ENCODE measurements at places on chromosomes 16 and 17.

DNA sequence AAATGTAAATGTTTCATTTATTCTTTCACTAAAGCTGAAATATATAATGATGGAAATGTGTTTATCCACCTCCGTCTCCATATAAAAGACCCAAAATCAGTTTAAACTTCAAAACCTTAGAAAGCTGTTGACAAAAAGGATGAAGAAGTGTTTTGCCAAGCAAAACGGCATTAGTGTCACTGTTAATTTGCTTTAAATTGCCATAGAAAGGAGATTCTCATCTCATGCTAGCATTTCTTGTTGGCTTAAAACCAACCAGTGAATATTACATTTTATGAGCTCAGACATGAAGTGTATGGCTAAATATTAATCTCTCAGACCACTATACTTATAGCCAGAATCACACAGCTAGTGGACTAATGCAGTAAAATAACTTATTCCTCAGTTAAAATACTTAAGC is 398.8 kb downstream of the KIF2B start:
- no peak for DNase-seq

GRCh38 chr16:78929841-78930240 is 670.7 kb downstream of the MAF start:
- DNase-seq = no peak

GRCh38 chr16:6498858-6499257 is 833.8 kb upstream of the RBFOX1 start:
- DNase-seq = no peak

DNA sequence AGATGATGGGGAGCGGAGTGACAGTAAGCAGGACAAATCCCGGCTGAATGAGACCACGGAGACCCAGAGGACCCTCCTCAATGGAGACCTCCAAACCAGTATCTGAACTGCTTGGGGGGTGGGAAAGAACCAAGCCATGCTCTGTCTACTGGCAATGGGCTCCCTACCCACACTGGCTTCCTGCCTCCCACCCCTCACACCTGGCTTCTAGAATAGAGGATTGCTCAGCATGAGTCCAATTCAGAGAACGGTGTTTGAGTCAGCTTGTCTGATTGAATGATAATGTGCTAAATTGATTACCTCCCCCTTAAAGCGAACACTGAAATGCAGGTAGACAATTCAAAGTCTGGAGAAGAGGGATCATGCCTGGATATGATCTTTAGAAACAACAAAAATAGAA is 5.5 kb downstream of the SSTR2 start:
- DNase-seq = no peak

- no peak for DNase-seq
These were observed 40.1 kb upstream of the RGS9 start for GRCh38 chr17:65097110-65097509.

GRCh38 chr17:6240001-6240400 is 169.8 kb downstream of the WSCD1 start:
- no peak for DNase-seq

DNA sequence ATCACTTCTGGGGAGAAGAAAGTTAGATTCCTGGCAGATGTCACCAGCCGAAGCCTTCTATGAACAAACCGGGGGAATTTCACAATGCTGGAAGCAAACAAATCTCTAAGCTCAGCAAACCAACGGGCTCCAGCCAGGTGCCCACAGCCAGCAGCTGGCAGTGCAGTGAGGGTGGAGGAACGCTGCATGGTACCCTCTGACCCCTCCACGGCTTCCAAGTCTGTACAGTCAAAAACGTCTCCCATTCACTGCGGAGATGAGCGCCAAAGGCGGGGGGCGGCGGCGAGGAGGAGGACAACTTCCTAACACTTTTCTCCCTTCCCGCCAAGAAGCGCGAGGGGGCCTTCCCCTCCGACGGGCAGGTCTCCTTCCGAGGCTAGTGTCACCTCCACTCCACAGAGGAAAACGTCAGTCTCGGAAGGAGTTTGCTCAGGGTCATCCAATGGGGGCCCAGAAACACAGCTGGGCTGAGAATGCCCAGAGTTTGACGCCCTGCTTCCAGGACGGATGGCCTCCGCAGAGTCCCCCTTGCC is 924 bp downstream of the ZNF598 start:
- DNase-seq = no peak

GRCh38 chr17:79192503-79193351 is 118.1 kb downstream of the ENGASE start:
- DNase-seq = peak; percentile 11

GRCh38 chr17:74239172-74239571 is 25.8 kb downstream of the TTYH2 start:
- DNase-seq = no peak

DNA sequence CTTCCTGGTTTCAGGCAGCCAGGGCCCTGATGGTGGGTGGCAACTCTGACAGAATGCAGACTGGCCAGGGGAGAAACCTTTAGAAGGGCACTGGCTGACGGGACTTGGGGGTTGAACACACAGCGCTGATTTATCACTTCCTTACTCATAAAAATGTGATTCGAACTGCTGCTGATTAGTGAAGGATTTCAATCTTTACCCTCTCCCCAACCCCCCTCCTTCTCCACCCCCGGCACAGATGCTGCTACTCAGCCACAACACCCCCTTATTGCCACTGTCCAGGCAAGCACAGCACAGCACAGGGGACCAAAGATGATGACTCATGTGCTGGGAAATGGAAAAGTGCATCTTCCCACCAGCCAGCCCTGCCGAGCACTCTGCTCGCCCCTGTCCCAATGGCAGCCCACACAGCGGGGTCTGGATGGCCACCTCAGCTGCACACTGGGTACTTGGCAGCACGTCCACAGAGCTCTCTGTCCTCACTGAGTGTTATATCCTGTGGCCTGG is 70.1 kb downstream of the SMG6 start:
- peak; percentile 88 for DNase-seq

DNA sequence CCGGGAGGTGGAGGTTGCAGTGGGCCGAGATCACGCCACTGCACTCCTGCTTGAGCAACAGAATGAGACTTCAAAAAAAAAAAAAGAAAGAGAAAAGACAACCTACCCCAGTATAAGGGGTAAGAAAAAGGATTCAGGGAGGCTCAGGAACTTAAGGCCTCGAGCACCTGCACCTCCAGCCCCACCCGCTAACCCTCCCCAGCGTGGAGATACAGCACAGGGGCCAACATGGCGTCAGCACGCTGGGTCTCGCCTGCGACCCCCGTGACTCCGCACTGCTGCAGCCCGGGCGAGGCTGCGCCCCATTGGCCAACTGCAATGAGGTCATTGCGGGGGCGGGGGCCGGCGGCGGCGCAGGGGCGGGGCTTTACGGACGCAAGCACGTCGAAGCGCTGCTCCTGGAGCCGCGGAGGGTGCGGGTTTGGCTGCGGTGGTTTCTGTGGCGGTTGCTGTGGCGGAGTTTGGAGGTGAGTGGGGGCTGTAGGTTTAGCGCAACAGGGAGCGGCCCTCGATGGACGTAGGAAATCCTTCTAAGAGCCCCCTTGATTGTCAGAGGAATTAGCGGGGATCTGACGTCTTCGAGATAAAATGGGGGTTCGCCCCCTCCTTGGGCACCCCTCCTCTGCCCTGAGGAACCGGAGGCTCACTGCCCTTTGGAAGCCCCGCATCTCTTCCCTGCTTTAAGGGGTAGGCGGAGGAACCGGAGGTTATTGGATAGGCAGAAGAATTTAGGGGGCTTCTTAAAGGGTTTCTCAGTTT is at the start of gene ATP6V0A1:
TSS of gene ATP6V0A1 (plus strand) at position 382 of the 759 bp plus-strand sequence. CDS start 2,017 bp downstream, outside the sequence.
- DNase-seq = peak; percentile 88

DNA sequence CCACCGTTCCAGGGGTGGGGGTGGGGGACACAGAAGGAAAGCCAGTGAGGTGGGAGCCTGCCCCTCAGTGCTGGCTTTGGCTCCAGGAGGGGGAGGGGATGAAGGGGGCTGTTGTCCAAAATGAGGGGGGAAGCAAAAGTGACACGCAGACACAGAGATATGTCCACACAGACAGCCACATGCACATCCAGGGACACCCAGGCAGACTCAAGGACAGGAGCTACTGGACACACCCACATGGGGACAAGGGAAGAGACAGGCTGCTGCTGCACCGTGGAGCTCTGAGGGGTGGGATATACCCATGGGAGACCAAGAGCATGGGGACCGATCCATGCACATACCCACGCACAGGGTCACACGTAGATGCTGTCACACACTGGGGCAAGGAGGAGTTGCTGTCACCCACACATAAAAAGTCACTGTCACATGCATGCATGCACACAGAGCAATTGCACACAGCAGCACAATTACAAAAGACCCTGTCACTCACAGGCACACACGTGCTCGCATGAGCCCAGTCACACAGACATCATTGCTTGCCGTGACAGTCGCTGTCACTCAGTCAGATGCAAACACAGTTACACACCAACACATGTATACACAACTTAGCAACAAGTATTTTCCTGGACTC is 1.3 kb downstream of the THRA start:
- DNase-seq = no peak

DNA sequence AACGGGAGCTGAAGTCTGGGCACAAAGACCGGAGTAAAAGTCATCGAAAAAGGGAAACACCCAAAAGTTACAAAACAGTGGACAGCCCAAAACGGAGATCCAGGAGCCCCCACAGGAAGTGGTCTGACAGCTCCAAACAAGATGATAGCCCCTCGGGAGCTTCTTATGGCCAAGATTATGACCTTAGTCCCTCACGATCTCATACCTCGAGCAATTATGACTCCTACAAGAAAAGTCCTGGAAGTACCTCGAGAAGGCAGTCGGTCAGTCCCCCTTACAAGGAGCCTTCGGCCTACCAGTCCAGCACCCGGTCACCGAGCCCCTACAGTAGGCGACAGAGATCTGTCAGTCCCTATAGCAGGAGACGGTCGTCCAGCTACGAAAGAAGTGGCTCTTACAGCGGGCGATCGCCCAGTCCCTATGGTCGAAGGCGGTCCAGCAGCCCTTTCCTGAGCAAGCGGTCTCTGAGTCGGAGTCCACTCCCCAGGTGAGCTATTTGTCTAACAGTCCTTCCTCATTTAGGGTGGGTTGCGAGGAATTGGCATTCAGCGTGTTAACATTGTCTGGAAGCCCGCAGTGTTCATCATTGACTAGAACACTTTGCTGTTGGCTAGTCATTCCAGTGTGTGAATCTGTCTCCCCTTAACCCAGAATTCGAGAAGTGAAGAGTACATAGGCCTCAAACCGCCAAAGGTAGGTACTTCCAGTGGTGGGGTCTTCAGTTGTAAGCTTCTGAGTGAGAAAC is 1.5 kb downstream of the CDK12 start:
- DNase-seq = no peak

GRCh38 chr17:61477204-61477834 is 25.1 kb downstream of the TBX4 start:
- no peak for DNase-seq

DNA sequence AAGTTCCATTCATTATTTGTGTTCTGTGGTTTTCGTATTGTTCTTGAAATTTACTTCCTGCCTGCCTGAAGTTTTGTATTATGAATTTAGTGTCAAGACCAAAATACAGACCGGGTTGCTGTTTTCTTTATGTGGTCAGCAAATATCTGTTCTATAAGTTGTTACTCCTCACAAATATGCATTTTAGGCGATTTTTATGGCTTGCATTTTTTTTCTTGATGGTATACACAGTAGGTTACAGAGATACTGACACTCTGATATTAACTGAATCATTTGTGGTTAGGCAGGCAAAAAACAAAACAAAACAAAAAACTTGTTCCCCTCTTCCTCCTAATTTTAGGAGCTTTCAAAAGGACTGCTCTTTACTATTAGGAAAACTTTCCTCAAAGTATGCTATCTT is 52.6 kb downstream of the BCAS3 start:
- no peak for DNase-seq

GRCh38 chr17:35849469-35850348 is 19.0 kb downstream of the HEATR9 start:
- DNase-seq = peak; percentile 75

GRCh38 chr16:75624921-75625334 is 1.8 kb upstream of the ADAT1 start:
- no peak for DNase-seq

- DNase-seq = peak; percentile 34
These were observed 4.8 kb upstream of the MT2A start for GRCh38 chr16:56603589-56603988.

GRCh38 chr16:2981899-2982250 is 1.6 kb upstream of the PKMYT1 start:
- DNase-seq = no peak

GRCh38 chr16:66587881-66588600 is 8.8 kb downstream of the CMTM2 start:
- DNase-seq = no peak

GRCh38 chr16:89618109-89618998 is 4.9 kb downstream of the DPEP1 start:
- no peak for DNase-seq

- peak; percentile 62 for DNase-seq
These were observed 19.7 kb downstream of the CDC42EP4 start for GRCh38 chr17:73292031-73292531.

DNA sequence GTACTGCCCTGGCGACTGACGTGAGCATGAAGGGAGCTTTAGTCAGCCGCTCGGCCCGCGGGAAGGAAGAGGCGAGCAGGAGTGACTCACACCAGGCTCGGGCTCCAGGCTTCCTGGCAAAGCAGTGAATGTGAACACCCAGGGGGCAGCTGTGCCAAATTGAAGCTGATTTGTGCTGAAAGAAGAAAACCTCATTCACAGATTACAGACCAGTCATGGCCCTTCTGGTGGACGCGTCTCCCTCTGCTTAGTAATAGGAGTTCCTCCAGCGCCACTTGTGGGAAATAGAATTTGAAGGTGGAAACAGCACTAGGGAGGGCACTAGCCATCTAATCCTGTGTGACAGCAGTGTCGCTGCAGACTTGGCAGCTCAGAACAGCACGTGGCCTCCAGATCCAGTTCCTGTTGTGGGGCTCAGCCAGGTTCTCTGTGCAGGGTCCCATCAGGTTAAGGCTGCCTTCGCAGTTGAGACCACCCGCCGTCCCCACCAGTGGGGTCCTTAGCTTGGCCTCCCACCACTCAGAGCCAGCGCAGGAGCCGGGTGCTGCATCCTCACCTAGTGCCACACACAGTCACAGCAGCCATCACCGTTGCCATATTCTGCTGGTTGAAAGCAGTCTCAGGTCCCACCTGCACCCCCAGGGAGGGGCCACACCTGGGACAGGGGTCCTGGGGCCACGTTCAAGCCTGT is 164.5 kb upstream of the CHMP6 start:
- DNase-seq = peak; percentile 97

DNA sequence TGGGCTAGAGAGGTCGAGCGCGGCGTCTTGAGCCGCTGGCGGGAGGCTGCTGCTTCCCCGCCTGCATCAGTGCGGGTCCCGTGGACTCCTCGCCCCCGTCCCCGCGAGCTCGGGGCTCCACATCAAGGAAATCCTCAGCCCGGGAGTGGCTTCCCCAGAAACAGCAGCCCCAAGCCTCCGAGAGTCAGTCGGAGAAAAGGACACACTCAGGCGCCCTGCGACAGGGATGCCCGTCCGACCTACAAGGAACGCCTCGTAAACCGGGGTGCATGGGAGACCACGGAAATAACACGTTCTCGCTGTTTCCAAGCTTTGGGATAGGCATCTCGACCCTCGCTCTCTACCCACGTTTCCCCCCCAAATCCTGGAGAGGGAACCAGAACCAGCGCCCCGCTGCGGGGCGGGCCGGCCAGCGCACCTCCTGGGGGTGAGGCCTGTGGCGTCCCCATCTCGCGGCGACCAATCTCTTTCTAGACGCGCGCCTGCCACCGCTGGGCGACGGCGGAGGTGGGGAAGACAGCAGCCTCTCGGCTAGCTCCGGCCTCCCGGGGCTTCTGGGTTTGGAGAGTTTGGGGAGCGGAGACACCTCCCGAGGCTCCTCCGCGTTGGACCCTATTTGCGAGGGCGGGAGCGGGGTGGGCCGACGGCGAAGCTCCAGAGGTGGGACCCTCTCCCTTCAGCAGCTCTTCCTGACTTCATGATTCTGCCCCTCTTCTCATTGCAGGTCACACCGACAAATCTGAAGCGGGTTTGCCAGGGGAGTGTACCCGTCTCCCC is 759 bp upstream of the TP53I13 start:
- peak; percentile 29 for DNase-seq

- DNase-seq = no peak
These were observed 1.5 kb upstream of the LGALS3BP start for GRCh38 chr17:78981010-78981888.
